NCI-H1417 treated with DMSO at 0.1 percent for 48 hours (cell line): ENCODE measurements at places on chromosomes 2 and 18.

DNA sequence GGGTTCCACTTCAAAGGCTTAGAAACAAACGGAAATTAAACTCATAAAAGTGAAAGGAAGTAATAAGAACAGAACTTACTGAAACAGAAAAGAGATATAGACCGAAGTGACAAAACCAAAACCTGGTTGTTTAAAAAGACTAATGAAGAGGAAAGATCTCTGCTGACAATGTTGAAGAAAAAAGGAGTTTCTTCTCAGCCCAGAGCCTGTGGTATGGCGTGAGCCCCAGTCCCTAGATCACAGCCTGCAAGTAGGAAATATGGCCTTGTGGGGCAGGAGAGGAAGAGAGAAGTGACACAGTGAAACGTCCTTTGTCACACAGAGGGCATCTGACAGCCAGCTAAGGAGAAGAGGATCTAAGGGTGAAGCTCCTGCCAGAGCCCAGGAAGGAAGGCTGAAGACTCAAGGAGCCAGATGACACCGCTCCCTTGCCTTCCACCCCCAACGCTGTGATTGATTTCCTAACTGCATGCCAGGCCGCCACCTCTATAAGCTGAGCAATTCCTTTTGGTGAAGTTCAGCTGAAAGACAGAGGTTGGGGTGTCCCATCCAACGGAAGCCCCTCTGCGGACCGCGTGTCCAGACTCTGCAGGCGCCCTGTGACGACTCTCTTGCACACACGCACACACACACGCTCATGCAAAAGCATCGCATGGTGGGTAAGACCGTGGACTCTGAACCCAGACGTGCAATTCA, 141.1 kb downstream of the HDAC4 start:
- no peak for DNase-seq

- DNase-seq: no peak
Observed at GRCh38 chr2:27741673-27742072, 29.8 kb upstream of the MRPL33 start.

GRCh38 chr2:49403637-49404036, 249.3 kb upstream of the FSHR start:
- DNase-seq: no peak

DNA sequence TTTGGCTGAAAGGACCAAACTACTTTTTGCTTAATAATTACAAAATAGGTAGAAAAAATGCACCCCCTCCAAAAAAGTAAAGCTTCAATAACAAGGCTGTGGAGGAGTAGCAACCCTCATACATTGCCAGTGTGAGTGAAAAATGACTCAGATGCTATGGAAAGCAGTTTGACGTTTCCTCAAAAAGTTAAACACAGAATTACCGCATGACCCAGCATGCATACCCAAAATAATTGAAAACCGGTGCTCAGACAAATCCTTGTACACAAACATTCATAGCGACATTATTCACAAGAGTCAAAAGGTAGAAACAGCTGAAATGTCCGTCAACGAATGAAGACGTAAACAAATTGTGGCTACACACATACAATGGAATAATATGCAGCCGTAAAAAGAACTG, 38.8 kb upstream of the DAPL1 start:
- no peak for DNase-seq

DNA sequence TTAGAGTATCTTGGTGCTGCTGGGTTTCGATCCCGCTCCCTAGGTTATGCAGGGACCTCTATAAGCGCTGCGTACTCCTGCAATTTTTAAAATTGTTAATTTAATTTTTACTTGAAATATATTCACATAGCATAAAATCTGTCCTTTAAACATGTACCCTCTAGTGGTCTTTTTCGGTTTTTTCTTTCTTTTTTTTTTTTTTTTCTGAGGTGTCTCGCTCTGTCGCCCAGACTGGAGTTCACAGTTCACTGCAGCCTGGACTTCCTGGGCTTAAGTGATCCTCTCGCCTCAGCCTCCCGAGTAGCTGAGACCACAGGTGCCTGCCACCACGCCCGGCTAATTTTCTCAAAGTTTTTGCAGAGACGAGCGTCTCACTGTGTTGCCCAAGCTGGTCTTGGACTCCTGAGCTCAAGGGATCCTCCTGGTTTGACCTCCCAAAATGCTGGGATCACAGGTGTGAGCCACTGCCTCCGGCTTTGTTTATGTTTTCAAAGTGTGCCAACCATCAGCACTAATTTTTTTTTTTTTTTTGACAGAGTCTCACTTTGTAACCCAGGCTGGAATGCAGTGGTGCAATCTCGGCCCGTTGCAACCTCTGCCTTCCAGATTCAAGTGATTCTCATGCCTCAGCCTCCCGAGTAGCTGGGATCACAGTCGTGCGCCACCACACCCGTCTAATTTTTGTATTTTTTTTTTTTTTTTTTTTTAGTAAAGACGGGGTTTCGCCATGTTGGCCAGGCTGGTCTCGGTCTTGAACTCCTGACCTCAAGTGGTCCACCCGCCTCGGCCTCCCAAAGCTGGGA, 585 bp upstream of the MOB1A start:
- DNase-seq: no peak

GRCh38 chr2:225090746-225091145, 48.5 kb upstream of the DOCK10 start:
- DNase-seq: no peak

GRCh38 chr2:47003641-47004427, 88.2 kb upstream of the MCFD2 start:
- no peak for DNase-seq

DNA sequence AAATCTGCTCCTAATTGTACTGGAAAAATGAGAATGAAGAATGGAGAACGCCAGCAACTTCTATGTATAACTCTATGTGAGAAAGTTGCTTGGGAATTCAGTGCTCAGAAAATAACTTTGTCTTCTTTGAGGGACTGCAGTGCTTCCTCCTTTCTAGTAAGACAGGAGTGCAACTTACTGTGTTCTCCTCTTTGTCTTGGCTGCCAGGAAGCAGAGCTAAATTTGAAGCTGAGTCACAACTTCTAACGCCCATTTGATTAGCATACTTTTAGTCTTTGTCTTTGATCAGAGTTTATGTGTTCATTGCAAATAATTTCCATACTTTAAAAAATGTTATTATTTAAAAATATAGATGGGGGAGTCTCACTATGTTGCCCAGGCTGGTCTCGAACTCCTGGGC, 6.6 kb downstream of the ARHGAP25 start:
- DNase-seq: no peak

DNA sequence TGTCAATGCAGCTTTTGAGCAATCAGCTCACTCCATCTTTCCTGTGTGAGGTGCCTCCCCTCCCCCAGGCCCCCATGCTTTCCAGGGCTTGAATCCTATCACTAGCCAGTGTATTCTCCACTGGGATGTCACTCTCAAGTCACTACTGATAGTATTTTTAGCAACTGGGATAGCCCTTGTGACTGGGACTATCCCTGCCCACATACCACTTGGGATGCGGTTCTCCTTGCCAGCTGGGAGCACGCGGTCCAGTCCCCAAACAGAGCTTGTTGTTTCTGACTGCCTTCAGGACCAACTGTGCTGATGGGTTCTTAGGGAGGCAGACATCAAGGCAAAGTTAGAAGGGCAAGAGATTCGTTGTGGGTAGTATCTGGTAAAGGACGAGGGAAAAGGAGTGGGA, 134.9 kb downstream of the FAM161A start:
- DNase-seq: no peak

GRCh38 chr18:24914171-24914525, 437.8 kb downstream of the ZNF521 start:
- no peak for DNase-seq

DNA sequence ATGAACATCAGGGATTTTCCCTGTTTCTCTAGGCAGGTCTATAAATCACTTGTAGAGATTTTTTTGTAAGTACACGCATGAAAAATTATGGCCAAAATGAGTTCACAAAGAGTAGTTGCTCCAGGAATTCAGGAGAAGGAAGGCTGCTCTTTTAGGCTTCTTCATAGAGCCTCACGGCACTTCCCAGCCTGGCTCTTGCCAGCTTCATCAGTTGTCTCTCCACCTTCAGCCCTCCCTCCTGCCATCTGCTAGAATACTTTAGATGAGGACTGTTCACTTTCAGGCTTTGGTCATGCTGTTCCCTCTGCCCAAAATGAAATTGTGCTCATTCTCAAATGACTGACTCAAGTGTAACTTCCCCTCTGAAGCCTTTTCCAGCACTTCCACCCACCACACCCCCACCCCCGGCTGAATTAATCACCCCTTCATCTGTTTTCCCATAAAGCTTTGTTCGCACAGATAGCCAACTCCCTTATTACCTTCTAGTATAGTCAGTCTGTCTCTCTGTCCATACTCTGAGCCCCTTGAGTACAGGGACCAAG, 1.8 kb upstream of the ABCA12 start:
- no peak for DNase-seq

GRCh38 chr2:46246790-46247189, 50.4 kb upstream of the EPAS1 start:
- no peak for DNase-seq

GRCh38 chr2:2825516-2826208, 494.6 kb upstream of the MYT1L start:
- DNase-seq: no peak

DNA sequence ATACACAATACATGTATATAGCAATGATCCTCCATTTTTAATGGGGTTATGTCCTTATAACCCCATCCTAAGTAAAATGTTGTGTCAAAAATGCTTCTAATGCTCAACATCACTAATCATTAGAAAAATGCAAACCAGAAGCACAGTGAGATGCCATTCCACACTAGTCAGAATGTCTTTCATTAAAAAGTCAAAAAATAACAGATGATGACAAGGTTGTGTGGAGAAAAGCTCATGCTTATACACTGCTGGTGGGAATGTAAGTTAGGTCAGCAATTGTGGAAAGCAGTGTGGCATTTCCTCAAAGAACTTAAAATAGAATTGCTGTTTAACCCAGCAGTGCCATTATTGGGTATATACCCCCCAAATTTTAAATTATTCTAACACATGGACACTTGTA, 654.9 kb upstream of the CNTNAP5 start:
- DNase-seq: no peak

GRCh38 chr2:56589835-56590234, 406.0 kb downstream of the CCDC85A start:
- DNase-seq: no peak

- no peak for DNase-seq
Observed at GRCh38 chr2:196592911-196593881, 46.3 kb upstream of the CCDC150 start.

DNA sequence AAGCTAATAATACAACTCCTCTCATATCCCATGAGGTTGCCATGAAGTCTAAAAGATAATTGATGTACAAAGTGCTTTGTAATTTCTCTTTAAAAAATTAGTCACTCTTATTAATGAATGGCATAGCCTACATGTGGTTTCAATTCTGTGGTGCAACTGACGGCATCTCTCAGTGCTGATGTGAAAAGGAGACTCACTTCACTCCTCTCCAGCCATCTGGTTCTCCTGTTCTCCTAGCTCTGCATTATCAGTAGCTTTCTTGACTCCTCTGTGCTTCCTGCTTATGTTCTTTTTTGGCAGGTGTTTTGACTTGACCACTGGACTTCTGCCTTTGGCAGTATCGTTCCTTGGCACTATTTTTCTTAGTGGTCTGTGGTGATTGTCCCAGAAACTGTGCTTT, 134.9 kb upstream of the ZFP36L2 start:
- no peak for DNase-seq

GRCh38 chr2:147490401-147491261, 354.2 kb upstream of the ACVR2A start:
- no peak for DNase-seq

GRCh38 chr18:27382567-27383216, 197.6 kb upstream of the CHST9 start:
- DNase-seq: no peak

DNA sequence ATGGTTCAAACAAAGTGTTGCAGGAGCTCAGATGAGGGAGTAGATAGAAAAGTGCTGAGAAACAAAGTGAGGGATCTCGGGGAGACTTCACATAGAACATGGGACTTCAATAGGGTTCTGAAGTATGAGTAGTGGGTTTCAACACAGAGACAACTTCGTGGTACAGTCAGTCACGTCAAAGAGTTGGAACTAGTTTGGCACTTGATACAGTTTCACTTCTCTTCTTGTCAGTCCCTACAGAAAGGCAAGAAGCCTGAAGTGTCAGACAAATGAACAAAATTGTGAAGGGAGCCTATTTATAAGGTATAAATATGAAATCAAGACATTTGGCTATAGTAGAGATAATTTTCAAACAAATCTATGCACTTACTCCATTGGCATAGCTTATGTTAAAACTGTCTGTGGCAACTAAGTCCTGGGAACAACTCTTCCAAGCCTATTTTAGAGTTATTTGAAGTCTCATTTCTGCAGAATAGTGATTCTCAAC, 338.0 kb downstream of the TDRD15 start:
- no peak for DNase-seq

GRCh38 chr18:24456549-24456948, 3.9 kb upstream of the HRH4 start:
- no peak for DNase-seq

GRCh38 chr2:112150851-112151250, 12.7 kb downstream of the FBLN7 start:
- no peak for DNase-seq

- DNase-seq: no peak
Observed at GRCh38 chr2:71380665-71381064, 49.1 kb downstream of the ZNF638 start.

DNA sequence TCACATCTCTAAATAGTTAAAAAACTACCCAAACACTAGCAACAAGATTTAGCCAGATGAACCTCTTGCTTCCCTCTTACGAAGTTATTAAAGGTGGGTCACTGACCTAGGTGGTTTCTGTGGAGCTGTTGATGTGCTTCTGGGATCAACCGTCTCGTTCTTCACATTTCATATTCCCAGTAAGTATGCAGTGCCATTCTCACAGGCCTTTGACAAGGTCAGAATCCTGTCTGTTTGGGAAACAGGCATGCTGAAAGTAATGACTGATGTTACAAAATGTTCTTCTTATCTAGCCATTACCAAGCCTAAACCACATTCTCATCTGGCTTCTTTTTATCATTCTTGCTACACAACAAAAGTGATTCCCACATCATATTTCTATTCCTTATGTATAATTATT, 70.3 kb downstream of the WDR7 start:
- no peak for DNase-seq
